ENCODE measurements at places on chromosomes 1 and 21.

GRCh38 chr1:54409156-54410142, 3.3 kb upstream of the SSBP3 start:
- DNase-seq = no peak

GRCh38 chr1:6181347-6181770, 1.2 kb upstream of the CHD5 start:
- DNase-seq = no peak

GRCh38 chr1:23544444-23545389, 13.7 kb upstream of the E2F2 start:
- peak; percentile 83 for DNase-seq

DNA sequence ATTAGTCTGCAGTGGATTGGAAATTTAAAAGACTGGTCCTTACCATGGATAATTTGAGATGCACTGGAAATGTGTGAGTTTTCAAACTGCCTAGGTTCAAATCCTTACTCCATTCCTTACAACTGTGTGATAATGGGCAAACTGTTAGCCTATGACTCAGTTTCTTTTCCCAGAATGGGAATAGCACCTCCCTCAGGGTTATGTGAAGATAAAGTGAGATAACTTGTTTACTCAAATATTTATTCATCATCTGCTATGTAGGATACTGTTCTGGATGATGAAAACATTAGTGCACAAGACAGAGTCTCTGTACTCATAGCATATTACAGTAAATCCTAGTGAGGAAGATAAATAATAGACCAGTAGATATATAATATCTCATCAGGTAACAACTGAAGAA, 28.6 kb downstream of the LRIG2 start:
- no peak for DNase-seq

DNA sequence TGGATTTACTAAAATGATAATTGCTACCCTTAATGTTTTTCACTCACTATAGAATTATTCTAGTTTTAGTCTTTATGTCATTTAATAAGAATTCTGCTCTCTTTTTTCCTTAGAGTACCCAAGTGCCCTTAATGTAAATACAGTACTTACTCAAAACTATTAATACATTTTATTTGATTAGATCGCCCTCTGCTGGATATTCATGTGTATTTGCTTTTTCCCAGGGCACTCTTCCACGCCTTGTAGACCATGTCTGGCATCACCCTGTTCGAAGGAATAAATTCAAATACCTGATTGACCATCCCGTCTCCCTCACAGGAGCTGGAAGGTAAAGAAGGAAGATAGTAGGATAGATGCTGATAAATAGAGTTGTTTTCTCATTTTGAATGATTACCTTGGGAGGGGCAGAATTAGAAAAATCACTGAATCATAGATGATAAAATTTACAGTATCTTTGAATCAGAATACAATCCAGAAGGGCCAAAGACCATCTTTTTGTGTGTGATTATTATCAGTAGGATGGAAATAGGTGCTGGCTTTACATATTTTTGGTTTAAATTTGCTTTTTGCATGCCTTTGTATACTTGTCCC, 4.1 kb downstream of the AXDND1 start:
- no peak for DNase-seq

Data from activated CD8-positive, alpha-beta memory T cell treated with anti-CD3 and anti-CD28 coated beads, Interleukin-2, amount 50 U/mL, for 48 hours (primary cell).